ENCODE measurements at places on chromosomes 2 and 18. TPM values are rescaled to one million over a fixed set of nuclear protein-coding genes. Genes with fewer than 3 reads are reported as not detected.

Gene IL1R1
- 87.9 TPM for total RNA-seq

Gene SCYGR4
- total RNA-seq = not detected

Gene CHRND
- not detected for total RNA-seq

Gene CCDC102B
- total RNA-seq = 0.89 TPM

Gene KIAA2012
- not detected for total RNA-seq

Gene COL3A1
- total RNA-seq = 2,141 TPM

Gene FER1L5
- not detected for total RNA-seq

Gene SAG
- total RNA-seq = not detected

Gene LHCGR
- not detected for total RNA-seq

Gene GPR155
- total RNA-seq = 3.4 TPM

Gene GPR45
- not detected for total RNA-seq

Gene FAM237A
- not detected for total RNA-seq

Gene ABCA12
- total RNA-seq = not detected

Gene CYP27C1
- 0.65 TPM for total RNA-seq

Gene TET3
- total RNA-seq = 2.9 TPM

Gene HOXD13
- total RNA-seq = 3.8 TPM

Gene AQP12A
- total RNA-seq = not detected

Gene SNTG2
- total RNA-seq = not detected

Gene TPO
- total RNA-seq = not detected

Gene PLEK
- not detected for total RNA-seq

Gene TTC27
- total RNA-seq = 13.3 TPM

Gene CHAC2
- 4.6 TPM for total RNA-seq

Gene PROKR1
- total RNA-seq = 0.11 TPM

Gene QPCT
- 37.4 TPM for total RNA-seq

Gene TBR1
- 0.97 TPM for total RNA-seq

Gene ZNF516
- total RNA-seq = 29.4 TPM

Gene RNU2-63P
- not detected for total RNA-seq

Gene PARD6G
- total RNA-seq = 0.22 TPM

Gene EGR4
- total RNA-seq = not detected

Gene SLC35F6
- 45.4 TPM for total RNA-seq

Gene STRADB
- 31.2 TPM for total RNA-seq

Gene RAX
- total RNA-seq = not detected

Gene HOXD1
- 0.13 TPM for total RNA-seq

Gene USP37
- total RNA-seq = 6.7 TPM

Measured in GM23248 (cell line).